Uterus (tissue), 4 donors: ENCODE measurements at places on chromosomes 3 and 15.
A peak's percentile ranks its signal among the peaks of the same experiment; 100 is the strongest.

GRCh38 chr3:120907659-120908029 is 361 bp upstream of the STXBP5L start:
- DNase-seq = peak; percentile 13

DNA sequence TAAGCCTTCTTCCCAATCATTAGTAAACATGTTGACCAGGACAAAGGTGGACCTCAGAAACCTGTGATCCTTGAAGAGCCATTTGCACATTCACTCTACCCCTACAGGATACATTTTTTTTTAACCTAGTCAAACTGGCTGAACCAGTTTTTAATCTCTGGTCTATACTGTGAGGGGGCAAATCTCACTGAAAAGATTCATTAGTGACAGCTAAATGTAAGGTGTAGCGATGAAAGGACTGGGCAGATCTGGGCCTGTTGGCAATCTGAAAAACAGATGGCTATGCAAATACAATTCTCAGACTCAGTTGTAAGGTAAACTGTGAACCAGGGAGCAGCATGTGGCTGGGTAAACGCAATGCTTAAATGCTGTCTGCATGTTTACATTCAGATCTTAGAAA is 75.6 kb upstream of the SNTN start:
- no peak for DNase-seq

GRCh38 chr3:26449996-26450395 is 172.6 kb upstream of the LRRC3B start:
- no peak for DNase-seq

DNA sequence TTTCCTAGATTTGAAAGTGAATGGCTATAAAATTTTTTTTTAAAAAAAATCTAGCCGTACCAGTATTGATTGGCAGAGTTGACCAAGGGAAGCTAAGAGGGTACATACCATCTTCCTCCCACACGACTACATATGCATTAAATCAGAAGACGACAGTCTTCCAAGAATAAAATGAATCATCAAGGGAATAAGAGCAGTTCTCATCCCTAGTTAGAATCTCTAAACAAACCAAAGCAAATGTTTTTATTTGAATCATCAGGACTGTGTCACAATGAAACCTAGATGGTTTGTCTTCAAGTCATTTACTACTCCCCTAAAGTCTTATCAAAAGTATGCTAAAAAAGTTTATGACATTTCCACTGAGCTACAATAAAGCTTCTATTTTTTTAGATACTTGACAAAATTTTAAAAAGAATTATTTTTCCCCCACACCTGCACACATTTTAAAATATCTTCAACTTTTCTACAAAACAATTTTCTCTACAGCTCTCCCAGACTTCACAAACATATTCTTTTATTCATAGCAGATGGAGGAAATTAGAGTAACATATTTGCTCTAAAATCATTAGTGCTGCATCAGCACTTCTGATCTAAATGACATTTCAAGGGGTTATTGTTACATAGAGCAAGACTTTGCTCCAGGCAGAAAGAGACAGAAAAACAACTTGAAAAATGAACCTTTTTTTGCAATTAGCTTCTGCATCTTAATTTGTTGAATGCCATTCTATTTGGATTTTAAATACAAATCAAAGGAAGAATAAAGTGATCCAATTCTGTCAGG is 547.1 kb downstream of the FHIT start:
- DNase-seq = no peak

GRCh38 chr3:129593595-129594339 is 12.7 kb downstream of the PLXND1 start:
- no peak for DNase-seq

DNA sequence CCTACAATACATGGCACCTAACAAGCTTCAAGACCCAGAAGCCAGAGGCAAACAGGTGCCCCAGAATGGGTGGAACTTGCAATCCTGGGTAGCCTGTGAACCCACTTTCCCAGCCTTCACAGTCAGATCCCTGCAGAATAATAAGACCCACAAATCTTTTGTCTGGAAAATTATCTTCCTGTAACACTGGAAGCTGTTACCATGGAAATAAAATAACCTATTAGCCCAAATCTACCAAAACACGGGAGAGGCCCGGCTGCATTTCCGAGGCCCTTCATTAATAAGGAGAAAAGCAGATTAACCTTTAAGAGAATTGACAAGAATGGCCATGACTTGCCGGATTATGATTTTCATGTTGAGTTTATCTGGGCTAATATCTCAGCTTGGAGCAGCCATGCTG is 256.1 kb upstream of the PROK2 start:
- no peak for DNase-seq

- peak; percentile 31 for DNase-seq
These were observed 17.1 kb downstream of the HEXA start for GRCh38 chr15:72358650-72359171.

- DNase-seq = no peak
These were observed 317.5 kb upstream of the SLCO3A1 start for GRCh38 chr15:91535856-91536500.

- no peak for DNase-seq
These were observed 196.7 kb upstream of the P2RY1 start for GRCh38 chr3:152638214-152638613.

- peak; percentile 61 for DNase-seq
These were observed 271.6 kb upstream of the ZPLD1 start for GRCh38 chr3:102163039-102163817.

GRCh38 chr15:77525907-77526594 is 105.4 kb downstream of the HMG20A start:
- DNase-seq = no peak

DNA sequence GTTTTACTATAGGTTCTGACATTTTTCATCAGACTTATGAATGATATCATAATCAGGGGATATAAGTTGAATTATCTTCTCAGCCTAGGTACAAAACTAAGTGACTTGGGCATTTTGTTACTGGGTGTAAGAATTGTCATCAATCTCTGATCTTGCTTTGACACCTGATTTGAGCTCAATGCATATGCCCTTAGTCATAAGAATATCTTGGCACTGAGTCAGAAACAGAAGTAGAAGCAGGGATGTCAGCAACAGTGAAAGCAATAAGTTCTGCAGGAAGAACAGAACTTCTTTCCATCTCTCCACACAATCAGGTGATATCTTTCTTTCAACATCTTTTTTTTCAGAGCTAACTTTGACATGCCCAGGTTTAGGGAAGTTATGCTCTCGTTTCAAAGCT is 14.6 kb downstream of the SLITRK3 start:
- DNase-seq = no peak

DNA sequence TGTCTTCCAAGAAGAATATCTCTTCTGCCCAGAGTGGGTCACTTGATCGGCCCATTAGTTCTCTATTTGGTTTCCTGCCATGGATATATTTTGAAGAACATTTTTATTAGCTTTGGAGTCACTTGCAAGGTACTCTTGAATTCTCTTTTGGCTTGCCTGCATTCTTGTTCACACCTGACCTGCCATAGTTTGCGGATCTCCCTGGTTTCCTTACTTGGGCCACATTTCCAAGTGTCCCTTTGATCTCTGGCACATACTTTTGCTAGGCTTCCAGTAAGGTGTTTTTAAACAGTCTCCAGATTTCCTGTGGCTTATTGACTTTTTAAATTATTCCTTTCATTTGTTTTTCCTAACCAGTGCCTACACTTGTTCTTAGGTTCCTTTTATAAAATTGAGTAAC is 488.5 kb upstream of the MDFIC2 start:
- DNase-seq = no peak

- peak; percentile 8 for DNase-seq
These were observed 74.3 kb downstream of the CORO2B start for GRCh38 chr15:68653031-68653635.

- no peak for DNase-seq
These were observed 74.5 kb upstream of the BLM start for GRCh38 chr15:90642464-90643300.

GRCh38 chr3:148211725-148212124 is 486.0 kb upstream of the AGTR1 start:
- no peak for DNase-seq

GRCh38 chr15:58268746-58269267 is 130.6 kb downstream of the AQP9 start:
- no peak for DNase-seq

GRCh38 chr3:36408146-36408545 is 27.8 kb downstream of the STAC start:
- no peak for DNase-seq

- no peak for DNase-seq
These were observed 148.6 kb downstream of the CACNA2D3 start for GRCh38 chr3:54270816-54271526.

DNA sequence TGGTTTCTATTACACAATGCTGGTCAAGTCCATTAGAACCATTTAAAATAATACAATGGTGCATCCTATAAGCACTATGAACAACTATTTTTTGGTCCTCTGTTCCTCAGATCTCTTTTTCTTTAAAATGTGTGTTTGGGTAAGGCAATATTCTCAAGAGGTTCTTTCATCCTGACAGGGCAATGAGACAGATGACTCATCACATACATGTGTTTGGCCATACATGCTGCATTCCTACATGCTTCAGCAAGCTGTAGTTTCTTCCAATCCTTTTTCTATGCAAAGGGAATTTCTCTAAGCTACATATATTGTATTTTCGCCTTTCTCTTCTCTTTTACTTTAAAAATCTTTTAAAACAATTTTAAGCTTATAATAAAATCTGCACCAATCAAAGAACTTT is 52.7 kb downstream of the OTOL1 start:
- no peak for DNase-seq

DNA sequence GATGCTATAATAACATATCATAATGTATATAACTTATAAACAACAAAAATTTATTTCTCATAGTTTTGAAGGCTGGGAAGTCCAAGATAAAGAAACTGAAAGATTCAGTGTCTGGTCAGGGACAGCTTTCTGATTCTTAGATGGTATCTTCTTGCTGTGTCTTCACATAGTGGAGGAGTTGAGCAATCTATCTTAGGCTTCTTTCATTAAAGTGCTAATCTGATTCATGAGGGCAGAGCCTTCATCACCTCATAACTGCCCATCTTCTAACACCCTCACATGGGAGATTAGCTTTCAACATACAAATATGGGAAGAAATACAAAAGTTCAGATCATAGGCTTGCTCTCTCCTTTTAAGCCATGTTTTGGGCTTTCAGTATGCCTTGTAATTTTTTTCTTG is 774.8 kb upstream of the EPHA6 start:
- DNase-seq = no peak

DNA sequence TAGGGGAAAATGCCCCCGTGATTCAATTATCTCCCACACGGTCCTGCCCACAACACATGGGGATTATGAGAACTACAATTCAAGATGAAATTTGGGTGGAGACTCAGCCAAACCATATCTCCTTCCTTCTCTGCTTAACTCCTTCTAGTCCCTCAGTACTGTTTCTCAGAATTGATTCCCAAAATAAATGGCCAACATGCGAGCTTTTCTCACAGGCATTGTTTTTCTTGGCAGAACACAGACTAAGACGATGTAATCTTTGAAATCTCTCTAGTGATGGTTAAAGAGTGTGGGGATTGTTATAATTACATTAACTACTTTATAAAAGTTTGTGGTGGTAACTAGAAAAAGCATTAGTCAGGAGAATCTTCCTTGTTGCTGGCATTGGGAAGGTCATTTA is 366.5 kb downstream of the LPP start:
- no peak for DNase-seq

DNA sequence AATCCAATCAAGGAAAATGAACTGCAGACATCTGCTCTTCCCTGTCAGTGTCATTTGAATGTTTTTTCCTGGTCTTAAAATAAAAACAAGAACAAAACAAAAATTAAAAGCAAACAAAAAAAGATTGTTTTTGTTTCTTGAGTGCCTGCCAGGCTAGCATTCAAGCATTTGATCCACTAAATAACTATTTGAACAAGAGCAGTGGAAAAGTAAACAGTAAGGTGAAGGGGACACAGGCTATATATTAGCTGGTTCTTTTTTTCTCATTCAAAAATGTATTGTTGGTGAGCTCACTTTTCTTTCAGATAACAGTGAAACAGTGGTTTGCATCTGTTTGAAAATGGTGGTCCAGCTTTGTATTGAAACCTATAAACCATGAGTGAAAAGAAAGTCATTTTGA is 586.9 kb upstream of the SGO1 start:
- no peak for DNase-seq

DNA sequence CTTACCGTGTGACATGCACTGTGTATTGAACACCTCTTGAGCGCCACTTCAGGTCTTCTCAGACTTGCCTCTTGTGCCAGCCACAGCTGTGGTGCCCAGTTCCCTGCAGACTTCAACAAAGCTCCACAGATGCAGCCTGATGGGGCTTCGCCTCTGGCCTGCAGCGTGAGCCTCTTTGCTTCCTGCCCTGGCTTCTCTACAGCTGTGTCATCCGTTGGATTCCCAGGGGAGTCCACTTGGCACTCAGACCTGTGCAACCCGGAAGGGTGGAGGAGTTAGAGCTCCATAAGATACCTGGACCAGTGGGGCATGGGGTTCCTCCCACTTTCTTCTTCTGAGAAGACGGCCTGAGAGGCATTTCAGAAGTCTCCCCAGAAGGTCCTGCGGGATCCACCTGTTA is 57.7 kb upstream of the BNIP2 start:
- DNase-seq = no peak

DNA sequence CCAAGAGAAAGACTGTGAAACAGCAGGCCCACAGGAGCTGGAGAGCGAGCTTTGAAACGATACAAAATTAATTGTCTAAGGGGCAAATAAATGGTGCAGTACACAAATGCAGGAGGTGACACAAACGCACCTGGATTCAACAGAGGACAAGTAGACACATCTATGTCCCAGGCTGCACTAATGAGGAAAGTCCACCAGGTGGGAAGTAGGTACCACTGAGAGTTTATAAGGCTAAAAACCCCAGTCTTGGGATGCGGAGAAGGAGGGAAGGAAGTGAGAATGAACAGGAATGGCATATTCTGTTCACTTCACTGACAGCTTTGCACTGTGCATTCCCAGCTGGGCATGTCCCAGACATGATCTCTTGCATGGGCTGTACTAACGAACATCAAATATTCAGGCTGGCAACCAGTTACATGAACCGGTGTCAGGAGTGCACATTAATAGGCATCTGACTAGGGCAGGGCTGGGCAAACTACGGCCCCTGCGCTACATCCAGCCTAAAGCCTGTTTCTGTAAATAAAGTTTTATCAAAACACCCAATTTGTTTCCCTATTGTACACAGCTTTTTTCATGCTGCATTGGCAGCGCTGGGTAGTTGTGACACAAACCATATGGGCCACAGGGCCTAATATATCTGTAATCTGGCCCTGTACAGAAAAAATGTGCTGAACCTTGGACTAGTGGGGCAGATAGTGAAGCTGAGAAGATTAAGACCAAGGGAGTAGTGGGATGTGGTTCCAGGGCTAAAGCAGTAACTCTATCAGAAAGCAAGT is 107.0 kb downstream of the IGF2BP2 start:
- DNase-seq = no peak
